ENCODE measurements at places on chromosomes 7 and 10.

DNA sequence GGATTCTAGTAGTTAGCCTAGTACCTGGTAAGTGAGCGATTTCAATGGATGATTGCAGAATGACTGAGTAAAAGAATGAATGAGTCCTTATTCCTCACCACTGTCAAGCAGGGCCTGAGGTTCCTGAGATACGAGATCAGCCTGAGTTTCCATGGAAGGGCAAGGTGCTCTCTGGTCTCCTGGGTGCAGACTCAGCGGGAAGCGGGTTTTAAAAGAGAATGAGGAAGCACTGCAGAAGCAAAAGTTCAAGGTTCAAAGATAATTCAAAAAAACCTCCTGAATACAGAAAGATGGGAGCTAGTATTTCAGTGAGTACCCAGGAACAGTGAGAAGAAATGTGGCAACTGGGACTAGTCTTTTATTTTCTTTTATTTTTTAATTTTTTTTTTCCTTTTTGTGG, 4.3 kb downstream of the ZNF3 start:
- DNase-seq: no peak

GRCh38 chr7:18671176-18671575, 175.6 kb downstream of the HDAC9 start:
- no peak for DNase-seq

DNA sequence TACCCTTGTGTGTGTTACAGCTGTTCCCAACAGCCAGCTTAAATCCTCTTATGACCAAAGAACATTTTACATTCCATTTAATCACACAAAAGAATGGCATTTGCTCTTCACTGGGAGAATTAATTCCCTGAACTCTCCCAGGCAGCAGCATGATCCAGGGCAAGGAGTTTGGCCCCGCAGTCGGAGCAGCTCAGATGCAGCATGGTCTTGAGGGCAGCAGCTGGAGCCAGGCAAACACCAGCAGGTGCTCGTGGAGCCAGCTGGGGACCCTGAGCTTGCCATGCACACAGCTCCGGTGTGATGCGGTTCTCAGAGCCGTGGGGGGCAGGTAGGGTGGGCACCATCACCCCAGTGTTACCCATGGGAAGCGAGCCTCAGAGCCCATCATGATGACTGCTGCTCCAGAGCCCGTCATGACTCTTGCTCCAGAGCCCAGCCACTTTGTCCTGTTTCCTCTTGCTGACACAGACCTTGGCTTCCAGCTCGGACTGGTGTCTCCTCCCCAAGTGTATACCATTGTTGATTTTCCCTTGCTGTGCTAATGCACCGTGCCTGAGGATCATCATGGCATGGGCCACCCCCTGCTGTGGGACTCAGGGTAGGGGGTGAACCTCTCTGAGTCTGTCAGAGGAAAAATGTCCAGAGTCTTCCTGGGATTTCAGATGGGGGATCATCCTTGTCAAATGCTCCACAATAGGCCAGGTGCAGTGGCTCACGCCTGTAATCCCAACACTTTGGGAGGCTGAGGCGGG, 75.8 kb downstream of the ZRANB1 start:
- no peak for DNase-seq

DNA sequence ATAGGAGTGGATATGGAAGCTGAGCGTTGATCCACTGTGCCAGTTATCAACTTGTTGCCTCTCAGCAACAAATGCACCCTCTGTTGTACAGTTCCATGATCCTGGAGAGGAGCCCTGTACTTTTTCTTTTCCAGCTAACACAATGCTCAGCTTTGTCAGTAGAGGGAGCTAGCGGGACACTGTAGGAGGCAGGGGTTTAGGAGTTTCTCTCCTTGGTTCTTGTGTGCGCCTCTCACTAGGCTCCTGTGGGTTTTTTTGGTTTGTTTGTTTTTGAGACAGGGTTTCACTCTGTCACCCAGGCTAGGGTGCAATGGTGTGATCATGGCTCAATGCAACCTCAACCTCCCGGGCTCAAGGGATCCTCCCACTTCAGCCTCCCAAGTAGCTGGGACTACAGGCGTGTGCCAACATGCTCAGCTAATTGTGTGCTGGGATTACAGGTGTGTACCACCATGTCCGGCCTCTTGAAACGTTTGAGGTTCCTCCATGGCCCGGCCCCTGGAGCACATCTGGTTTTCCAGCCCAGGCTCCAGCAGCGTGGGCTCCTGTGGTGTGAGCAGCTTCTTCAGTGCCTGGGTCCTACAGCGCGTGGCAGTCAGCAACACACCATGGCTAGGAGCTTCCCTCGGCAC, 12.0 kb upstream of the MARVELD1 start:
- no peak for DNase-seq

DNA sequence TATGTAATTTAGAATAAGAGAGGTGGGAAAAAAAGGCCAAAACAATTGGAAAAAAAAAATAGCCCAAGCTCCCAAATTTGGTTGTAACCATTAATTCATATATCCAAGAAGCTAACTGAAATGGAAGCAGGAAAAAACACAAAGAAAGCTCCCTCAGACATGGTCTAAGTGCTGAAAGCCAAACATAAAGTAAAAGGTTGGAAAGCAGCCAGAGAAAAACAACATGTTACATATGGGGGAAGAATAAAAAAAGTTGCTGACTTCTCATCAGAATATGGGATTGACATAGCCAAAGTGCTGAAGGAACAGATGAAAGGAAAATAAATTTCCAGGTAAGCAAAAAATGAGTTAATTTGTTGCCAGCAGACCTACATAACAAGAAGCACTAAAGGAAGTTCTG, 40.3 kb downstream of the PDZD8 start:
- DNase-seq: no peak

DNA sequence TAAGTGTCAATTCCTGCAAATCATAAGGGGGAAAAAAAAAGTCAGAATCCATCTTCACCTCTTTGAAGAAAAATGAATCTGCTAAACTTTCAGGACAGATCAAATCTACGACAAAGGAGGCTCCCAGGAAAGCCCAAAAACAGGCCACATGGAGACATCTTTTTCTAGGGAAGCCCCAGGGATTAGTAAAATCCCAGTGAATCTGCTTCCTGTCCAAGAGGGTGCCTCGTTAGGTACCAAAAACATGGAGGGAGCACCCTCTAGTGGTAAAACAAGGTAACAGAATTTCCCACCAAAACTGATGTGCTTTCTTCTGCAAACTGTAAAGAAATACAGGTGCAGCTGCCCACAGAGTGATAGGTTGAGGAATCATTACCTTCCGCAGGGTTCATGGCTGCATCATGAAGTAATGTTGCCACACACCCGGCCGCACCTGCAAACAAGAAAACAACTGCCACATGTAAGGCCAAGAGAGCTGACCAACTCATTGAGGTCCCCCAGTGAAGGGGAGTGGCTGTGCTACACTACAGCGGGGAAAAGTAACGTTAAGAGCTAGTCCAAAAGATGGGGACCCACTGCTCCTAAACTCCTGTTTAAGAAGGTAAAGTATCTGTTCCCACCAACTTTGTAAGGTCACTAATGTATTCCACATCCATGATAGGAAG, 7.9 kb downstream of the SLC25A28 start:
- no peak for DNase-seq

All from stimulated activated CD8-positive, alpha-beta memory T cell treated with anti-CD3 and anti-CD28 coated beads, Interleukin-15, amount 100 ng/mL, for 48 hours (primary cell).